ENCODE measurements at places on chromosomes 5 and 9.

DNA sequence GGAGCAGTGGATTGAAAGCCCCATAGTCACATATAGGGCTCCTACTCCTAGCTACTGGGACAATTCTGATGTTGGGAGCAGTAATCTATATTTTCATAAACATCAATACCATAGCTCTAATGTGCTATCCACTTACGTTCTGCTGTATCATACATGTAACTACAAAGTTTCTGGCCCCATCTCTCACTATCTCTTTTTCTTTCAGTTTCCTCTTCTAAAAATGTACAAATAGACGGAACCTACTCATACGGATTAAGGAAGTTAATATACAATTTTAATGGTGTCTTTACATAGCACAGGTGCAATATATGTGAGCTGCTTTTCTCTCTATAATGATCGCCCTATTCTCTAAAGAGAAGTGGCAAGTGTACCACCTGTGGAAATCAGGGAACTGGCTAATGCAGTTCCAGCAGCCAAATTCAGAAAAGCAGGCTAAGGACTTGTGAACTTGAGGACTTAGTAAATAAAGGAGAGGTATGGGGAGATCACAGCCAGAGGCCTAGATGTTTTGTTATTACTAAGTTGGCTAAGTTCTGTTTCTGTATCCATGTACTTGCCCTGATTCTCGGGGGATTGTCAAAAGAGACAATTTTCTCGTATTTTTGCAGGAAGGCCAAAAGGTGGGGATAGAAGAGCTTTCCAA is 1021.9 kb downstream of the CDH12 start:
- H3K4me3 ChIP-seq = no peak overlapping the region
- no peaks in the 10 kb centered on the region for H3K36me3 ChIP-seq

- H3K4me1 ChIP-seq = no peaks in the 10 kb centered on the region
- no peak overlapping the region for H3K4me3 ChIP-seq
Observed at GRCh38 chr9:20921362-20921761, 110.1 kb downstream of the HACD4 start.

- peaks cover 10% of the 10 kb centered on the region for H3K4me1 ChIP-seq
- no peak overlapping the region for H3K4me3 ChIP-seq
- DNase-seq = no peak
- no peaks in the 10 kb centered on the region for H3K27me3 ChIP-seq
- H3K27ac ChIP-seq = no peak overlapping the region
Observed at GRCh38 chr5:34494111-34494755, 161.9 kb upstream of the RAI14 start.

DNA sequence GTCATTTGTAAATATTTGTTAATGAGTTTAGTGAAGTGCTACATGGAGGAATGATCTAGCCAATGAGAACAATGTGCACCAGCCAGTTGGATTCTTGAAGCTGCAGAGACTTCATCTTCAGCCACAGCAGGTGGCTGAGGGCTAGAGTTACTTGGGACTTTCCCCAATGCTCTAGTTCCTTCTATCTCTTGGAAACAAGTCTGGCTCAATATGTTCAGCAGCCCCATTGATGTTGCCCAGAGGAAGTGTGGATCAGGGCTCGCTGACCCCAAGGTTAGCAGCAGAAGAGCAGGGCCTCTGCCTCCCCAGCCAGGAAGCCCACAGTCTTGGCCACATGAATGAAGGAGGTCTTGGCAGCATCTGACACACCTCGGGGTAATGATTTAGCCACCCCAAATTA is 117.5 kb downstream of the SLC1A3 start:
- H3K36me3 ChIP-seq = no peaks in the 10 kb centered on the region
- DNase-seq = no peak
- no peak overlapping the region for H3K27ac ChIP-seq

- H3K4me3 ChIP-seq = no peak overlapping the region
- H3K27ac ChIP-seq = no peak overlapping the region
- H3K4me1 ChIP-seq = peaks cover 5% of the 10 kb centered on the region
- peaks cover 3% of the 10 kb centered on the region for H3K36me3 ChIP-seq
Observed at GRCh38 chr5:439636-440035, 3.3 kb upstream of the EXOC3 start.

GRCh38 chr9:129781131-129781530 is 21.9 kb upstream of the TOR1B start:
- peaks cover 35% of the 10 kb centered on the region for H3K4me1 ChIP-seq
- DNase-seq = no peak
- H3K27me3 ChIP-seq = no peaks in the 10 kb centered on the region
